Right cardiac atrium (tissue), 5 donors: ENCODE measurements at places on chromosomes 5 and 9.

GRCh38 chr9:21836437-21837161 is 34.2 kb downstream of the MTAP start:
- DNase-seq = no peak

DNA sequence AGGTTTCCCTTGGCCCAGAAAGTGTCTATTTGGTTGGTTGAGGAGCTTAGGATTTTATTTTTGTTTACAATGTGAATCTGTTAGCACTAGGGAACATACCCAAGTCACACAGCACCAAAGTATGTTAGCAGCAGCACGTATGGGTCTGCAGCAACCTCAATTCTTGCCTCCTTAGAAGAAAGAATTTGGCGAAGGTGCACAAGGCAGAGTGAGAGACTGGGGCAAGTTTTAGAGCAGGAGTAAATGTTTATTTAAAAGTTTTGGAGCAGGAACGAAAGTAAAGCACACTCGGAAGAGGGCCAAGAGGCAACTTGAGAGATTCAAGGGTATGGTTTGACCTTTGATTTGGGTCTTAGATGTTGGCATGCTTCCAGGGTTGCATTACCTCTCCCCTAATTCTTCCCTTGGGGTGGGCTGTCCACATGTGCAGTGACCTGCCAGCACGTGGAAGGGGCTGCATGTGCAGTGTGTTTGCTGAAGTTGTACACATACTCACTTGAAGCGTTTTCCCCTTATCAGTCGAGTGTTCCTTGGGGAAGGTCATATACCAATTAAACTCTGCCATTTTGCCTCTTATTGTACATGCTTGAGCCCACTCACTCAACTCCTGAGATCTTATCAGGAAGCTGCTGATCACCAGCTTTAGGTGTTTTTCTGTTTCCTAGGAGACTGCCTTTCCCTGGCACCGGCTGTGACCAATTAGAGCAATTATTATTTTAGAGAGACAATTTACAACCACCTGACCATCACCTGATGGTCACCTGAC is 64.9 kb upstream of the SHC3 start:
- DNase-seq = no peak

DNA sequence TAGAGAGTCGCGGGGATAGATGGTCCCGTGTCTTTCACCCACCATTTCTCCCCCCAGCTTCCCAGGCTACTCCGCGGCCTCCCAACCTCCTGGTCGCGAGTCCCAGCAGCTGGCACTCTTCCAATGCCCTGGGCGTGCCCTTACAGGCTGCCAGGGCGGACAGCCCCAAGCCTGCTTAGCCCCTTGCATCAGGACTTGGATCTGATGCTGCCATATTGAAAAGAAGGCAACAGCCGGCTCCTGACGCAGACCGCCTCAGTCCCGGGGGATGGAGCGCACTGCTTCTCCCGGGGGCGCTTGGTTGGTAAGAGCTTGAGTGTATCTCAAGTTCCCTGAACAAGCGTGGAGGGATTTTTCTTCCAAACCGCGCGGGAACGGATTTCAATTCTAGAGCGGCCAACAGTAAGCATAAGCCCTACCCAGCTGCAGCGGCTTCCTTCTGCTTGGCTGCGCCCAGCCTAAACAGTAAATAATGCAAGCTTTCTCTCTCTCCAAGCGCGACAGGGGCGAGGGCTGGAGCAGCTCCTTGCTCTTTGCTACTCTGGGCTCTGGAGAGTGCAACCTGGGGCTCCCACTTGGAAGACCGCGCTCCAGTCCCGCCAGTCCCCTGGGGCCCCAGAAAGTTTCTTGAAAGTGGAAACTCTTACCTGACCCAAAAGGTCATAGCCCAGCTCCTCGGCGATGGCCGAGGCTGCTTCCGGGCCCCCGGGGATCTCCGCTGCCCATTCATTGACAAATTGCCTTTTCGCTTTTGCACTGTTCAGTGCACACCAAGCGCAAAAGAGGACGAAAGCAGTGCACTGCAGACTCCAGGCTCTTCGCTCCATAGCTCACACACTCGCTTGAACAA is 607 bp downstream of the PCSK1 start:
- peak; percentile 43 for DNase-seq

GRCh38 chr9:107246259-107247254 is 36.5 kb upstream of the RAD23B start:
- DNase-seq = no peak

DNA sequence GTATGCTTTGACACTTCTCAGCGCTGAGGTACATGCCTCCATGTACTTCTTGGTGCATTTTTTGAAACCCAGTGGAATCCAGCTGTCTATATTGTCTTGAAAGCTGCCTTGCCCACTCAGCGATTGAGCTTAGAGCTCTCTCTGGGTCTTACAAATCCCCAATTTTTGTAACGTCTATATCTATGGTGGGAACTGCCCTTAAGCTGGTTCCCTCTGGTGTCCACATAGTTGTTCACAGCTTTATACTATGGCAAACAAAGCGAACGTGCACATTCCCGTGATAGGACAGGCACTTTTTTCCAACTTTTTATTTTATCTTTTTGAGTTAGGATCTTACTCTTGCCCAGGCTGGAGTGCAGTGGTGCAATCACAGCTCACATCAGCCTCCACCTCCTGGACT is 20.9 kb downstream of the CDHR2 start:
- no peak for DNase-seq

GRCh38 chr5:145818604-145819003 is 16.5 kb downstream of the PRELID2 start:
- DNase-seq = no peak

DNA sequence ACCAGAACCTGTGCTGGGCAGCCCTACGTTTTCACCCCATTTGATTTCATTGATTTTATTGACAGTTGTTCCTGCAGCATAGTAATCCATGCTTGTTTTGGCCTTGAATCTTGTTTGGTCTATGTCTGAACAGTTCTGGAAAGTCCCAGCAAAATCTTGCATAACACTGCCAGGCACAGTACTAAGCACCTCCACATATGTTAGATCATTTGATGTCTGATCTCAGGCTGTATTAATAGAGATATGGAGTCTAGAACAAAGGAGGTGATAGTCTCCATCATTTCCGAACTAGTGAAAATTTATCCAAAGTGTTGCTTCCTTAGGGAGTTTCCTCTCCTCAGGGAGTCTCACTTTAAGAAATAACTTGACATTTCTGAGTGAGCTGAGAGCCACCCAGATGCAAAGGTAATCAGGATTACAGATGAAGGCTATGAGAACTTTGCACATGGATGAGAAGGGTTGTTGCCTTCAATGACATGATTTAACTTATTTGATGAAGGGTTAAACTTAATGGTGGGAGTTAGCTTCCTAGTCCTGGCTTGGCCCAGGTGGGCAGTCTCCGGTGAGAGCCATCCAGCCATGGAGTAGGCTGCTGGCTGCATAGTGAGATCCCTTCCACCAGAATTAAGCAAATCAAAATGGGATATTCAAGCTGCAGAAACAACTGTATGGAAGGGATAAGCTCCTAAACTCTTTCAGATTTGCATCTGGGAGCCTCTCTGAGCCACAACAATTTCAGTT is 173.8 kb upstream of the MVB12B start:
- DNase-seq = no peak

DNA sequence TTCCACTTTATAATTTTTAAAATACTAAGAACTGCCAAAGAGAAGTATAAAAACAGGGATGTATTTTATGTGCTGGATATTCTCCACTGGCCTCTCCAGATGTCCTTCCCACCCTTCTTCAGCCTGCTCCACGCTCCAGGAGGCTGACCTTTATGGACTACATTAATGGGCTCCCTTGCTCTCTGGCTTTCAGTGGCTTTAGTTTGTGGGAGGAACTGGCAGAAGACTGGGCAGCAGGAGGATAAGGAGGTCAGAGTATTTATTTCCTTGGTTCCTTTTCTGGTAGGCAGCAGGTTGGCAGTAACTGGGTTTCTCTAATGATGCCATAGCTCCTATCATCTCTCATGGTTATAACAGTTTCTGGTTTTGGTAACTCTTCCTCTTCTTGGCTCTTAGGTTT is 133.9 kb downstream of the PAM start:
- DNase-seq = no peak

DNA sequence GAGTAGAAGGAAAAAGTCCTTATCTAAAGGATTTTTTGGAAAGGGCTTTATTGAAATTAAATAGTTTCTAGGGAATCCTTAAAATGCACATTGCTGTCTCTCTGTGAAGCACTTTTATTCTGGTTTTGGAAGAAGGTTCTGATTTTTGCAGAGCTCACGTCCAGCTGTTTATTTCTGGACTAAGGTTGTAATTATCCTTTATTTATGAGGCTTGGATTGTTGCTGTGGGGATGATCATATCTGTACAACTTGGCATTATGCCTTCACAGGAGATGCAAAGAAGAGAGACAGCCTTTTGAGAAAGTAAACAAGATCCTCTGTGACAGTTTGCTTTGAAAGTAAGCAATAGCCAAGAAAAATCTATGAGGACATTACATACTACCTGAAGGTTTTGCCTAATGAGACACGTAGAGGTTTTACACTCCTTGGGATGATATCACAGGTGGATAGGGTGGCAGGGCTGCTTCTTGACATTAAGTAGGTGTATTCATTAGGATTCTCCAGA is 14.6 kb downstream of the SMARCA2 start:
- no peak for DNase-seq

DNA sequence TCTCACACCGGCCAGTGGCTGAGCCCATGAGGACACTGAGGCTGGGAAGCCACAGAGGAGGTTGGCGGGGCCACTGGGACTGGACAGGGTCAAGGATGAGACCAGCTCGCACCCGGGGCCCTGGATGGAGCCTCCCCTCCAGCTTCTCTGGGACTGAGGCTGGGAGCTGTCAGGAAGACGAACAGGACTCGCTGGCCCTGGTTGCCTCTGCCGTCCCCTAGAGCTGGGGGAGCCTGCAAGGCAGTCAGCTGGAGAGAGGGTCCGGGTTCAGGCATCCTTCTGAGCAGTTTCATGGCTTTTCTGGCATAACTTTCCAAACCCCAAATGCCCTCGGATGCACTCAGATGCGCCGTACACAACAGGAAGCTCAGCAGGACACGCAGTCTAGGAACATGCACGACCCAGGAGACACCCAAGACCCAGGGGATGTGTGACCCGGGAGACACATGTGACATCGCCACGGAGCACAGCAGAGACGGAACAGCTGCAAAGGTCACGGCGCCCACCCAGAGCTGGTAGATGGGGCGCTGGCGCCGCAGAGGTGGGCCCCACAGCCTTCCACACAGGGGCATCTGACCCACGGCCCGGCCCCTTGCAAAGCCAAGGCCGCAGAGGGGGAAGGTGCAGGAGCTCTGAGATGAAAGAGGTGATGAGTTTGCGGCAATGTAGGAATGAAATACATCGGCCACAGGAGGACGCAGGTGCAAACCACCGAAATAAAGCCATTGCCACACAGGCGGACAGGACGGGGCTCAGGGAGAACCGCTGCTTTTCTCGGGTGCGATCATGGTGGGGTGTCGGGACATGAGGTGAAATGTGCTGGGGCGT is 17.1 kb downstream of the TPPP start:
- DNase-seq = peak; percentile 44

GRCh38 chr5:96721351-96721977 is 59.3 kb downstream of the CAST start:
- DNase-seq = no peak

GRCh38 chr9:120941046-120941770 is 14.6 kb upstream of the TRAF1 start:
- DNase-seq = no peak

GRCh38 chr5:159660401-159660800 is 255.9 kb upstream of the ADRA1B start:
- DNase-seq = no peak

DNA sequence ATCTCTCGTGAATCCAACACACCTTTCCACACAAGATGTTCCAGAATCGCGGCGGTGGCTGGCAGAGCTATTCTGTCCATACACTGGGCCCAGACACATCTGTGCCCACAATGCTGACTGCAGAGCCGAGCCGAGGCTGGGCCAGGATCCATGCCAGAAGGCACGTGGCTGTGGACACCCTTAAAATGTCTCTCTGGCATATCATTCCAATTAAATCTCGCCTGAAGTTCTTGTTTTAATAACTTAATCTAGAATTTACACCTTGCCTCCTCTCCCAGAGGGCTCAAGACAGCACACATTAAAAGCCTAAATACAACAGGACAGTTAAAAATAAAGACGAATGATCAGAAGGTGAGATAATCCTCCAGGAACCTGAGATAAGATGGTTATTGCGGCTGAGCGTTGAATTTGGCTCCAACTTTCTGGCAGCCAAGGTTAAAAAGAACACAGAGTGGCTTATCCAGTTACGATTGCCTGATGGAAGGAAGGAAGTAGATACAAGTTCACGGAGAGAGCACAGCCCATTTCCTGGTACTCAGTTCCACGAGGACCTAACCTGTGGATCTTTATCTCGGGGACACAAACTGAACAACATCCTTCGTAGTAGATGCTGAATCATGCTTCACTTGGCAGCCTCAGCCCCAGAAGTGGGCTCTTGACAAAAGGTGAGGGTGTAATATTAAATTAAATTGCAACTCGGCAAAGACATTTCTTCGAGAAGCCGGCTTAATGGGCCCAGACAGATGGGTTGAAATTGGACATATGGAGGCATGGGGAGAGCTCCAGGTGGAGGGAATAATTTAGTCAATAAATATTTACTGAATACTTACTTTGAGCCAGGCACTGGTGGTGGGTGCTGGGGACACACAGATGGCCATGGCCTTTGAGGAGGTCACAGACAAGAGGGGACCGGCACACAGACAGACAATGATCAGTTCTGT is 86.0 kb upstream of the TBC1D2 start:
- no peak for DNase-seq

GRCh38 chr5:163964671-163965070 is 459.3 kb downstream of the MAT2B start:
- DNase-seq = no peak

DNA sequence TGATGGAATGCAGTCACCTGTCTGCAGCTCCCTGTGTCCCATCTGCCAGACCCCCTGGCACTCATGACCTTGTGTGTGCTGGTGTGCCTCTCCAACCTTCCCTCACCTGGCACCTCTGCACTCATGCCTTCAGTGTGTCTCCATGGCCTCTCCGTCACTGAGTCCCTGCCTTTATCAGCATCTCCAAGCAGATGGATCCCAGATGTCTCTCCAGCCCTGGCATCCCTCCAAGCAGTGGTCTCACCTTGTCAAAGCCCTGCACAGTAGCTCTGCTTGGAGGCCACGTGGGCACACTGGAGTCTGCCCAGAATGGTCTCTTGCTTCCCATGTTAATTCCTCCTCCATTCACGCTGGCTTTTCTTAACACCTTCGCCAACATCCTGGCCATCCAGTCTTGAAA is 84.8 kb downstream of the DAP start:
- no peak for DNase-seq
